CD4-positive, alpha-beta T cell (primary cell): ENCODE measurements at places on chromosomes 7 and 10. TPM values are rescaled to one million over a fixed set of nuclear protein-coding genes. Genes with fewer than 3 reads are reported as not detected.
A peak's percentile ranks its signal among the peaks of the same experiment; 100 is the strongest.

DNA sequence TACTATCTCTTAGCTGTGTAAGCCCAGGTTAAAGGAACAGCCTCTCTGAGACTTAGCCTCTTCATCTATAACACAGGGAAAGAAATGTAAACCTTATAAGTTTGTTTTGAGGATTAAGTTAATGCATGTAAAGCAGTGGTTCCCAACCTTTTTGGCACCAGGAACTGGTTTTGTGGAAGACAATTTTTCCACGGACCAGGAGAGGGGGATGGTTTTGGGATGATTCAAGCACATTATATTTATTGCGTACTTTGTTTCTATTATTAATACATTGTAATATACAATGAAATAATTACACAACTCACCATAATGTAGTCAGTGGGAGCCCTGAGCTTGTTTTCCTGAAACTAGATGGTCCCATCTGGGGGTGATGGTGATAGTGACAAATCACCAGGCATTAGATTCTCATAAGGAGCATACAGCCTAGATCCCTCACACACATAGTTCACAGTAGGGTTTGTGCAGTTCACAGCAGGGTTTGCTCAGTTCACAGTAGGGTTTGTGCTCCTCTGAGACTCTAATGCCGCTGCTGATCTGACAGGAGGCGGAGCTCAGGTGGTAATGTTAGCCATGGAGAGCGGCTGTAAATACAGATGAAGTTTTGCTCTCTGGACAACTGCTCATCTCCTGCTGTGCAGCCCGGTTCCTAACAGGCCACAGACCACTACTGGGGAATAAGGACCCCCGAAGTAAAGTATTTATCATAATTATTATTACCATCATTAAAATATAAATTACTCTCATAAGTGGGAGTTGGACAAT is 41.3 kb upstream of the ANK3 start:
- no peak for DNase-seq

GRCh38 chr7:72017756-72018155 is 394.4 kb downstream of the CALN1 start:
- DNase-seq: no peak

DNA sequence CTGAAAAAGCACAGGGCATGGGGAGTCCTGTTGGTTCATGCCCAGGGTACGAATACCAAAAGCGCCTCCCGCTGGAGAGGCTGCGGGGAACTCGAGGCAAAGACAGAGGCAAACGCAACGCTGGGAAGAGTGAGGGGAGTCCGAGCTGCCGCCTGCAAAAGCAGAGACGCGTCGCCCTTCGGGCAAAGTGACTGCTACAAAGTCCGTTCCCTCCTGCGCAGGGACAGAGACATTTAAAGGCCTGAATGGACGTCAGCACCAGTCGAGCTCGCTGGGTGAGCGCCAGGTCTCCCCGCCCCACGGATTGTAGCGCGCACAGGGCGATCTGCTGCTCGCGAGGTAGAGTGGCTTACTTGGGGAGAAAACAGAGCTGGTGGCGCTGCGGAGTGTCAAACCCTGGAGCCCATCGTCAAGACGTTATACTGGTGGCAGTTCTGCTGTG is 732.8 kb downstream of the ZWINT start:
- no peak for DNase-seq

GRCh38 chr10:1558906-1559305 is 178.4 kb downstream of the ADARB2 start:
- DNase-seq: no peak

- peak; percentile 45 for DNase-seq
Observed at GRCh38 chr10:35447693-35448407, 111.5 kb downstream of the CCNY start.

The WDR11 gene
- total RNA-seq: 16.9 TPM

The GPER1 gene
- not detected for total RNA-seq
